DMS 273 treated with DMSO at 0.1 percent for 48 hours (cell line): ENCODE measurements at places on chromosomes 12 and 14.

GRCh38 chr12:20040831-20041230 lies 327.5 kb upstream of the PDE3A start:
- DNase-seq: peak; percentile 16

- DNase-seq: no peak
Measured at GRCh38 chr14:50345846-50346422, 33.8 kb downstream of the DMAC2L start.

DNA sequence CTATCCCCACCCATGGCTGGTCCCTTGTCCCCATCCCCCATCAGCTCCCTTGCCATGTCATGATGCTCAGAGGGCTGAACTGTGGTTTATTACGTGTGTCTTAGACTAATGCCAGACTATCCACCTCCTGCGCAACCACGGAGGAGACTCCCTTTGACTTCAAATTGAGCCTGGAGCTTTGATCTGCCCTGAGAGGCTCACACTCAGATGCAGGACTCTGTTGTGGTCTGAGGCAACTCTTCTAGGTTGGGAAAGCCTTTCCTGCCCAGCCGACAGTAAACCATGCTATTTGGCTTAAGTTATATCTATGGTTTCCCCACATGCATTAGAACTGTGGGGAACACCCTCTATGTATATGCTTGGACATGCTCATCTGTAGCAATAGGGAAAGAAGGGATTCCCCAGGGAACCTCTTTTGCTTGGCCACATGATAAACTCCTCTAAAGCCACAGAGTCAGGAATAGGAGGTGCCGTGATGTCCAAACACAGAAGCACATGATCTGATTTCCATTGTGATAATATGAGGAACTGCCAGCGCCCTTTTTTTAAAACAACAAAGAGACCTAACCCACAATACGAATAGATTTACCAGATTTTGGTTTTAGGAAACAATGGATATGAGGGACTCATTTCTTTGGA lies 11.1 kb upstream of the LGALS3 start:
- no peak for DNase-seq

DNA sequence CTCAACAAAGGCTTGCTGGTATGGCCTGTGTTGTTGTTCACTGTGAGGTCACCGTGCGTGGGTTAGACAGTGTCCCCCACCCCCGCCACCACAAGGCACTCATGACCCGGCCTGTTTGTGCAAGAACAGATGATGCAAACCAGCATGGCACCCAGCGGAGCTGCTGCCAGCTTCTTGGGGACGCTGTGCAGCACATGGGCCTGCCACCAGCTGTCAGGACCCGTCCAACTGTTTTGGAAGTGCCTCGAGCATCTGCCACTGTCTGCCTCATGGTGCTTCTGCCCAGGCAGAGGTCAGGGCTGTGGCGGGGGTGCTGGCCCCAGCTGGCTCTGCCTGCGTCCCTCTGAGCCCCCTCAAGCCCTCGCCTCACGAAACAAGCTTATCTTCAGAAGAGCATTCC lies 1.5 kb downstream of the ASB2 start:
- DNase-seq: peak; percentile 24

DNA sequence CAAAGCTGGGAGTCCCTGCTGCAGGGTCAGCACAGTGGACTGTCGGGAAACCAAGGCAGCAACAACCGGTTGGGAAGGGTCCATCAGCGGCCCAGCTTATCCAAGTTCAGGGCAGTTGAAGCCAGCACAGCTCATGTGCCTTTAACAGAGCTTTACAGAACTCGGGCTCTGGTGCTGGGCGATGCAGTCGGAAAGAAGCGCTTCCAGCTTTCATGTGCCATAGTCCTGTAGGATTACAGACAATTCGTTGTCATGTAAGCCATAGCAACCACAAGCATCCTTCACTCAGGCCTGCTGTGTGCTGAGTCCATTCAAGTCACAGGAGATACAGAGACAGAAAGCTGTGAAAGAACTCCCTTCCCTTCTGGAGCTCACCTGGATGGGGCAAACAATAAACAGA lies 3.5 kb upstream of the FAM181A start:
- DNase-seq: no peak

DNA sequence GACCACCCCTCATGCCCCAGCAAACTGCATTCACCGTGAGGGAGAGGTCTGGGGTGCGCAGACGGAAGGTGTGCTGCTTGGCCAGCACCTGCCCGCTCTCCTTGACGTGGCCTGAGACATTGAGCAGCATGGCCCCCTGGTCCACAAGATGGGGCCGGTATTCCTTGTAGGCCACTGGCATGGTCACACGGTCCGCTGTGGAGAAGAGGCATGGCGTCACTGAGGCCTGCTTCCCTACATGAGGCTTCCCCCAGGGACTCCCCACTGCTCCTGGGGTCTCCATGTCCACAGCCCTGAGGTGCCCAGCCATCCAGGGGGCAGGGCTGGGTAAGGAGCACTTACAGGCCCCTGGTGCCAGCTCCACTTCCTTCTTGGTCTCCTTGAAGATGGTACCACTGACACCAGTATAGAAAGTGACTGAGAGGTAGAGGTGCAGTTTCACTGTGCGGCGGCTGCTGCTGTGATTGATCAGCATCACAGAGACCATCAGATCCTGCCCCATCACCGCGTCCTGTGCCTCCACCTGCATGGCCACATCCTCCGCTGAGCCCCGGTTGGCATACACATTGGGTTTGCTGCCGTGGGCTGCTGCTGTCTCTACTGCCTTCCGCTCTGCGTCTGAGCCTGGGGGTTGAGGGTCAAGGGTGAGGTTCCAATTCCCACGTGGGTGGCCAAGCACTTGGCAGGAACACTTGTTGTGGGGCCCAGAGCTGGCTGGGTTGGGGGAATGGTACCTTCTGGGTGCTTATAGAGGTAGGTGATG lies 8.2 kb downstream of the TGM1 start:
- DNase-seq: no peak
